ENCODE measurements at places on chromosomes 6 and 20.

DNA sequence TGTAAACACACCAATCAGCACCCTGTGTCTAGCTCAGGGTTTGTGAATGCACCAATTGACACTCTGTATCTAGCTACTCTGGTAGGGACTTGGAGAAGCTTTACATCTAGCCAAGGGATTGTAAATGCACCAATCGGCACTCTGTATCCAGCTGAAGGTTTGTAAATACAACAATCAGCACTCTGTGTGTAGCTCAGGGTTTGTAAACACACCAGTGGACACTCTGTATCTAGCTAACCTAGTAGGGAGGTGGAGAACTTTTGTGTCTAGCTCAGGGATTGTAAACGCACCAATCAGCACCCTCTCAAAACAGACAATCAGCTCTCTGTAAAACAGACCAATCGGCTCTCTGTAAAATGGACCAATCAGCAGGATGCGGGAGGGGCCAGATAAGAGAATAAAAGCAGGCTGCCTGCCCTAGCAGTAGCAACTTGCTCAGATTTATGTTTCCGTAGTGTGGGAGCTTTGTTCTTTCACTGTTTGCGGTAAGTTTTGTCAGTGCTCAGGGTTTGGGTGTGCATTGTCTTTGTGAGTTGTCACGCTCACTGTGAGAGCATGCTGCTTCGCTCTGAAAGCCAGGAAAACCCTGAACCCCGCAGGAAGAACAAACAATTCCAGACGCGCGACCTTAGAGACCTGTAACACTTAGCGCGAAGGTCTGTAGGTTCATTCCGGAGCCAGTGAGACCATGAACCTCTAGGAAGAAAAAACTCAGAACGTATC, 37.0 kb downstream of the RIOK1 start:
- DNase-seq = no peak

GRCh38 chr6:116003668-116004067, 57.0 kb downstream of the FRK start:
- DNase-seq = no peak

GRCh38 chr6:5287205-5287965, 26.1 kb downstream of the FARS2 start:
- DNase-seq = no peak

- no peak for DNase-seq
Observed at GRCh38 chr6:93749930-93750329, 330.6 kb upstream of the EPHA7 start.

- DNase-seq = no peak
Observed at GRCh38 chr20:24875078-24875477, 74.0 kb upstream of the CST7 start.
